ENCODE measurements at places on chromosomes 6 and 20. TPM values are rescaled to one million over a fixed set of nuclear protein-coding genes. Genes with fewer than 3 reads are reported as not detected.

Gene GJA10
- not detected for total RNA-seq

Gene SYCP2
- 3.6 TPM for total RNA-seq

Gene VPS16
- 25.4 TPM for total RNA-seq

Gene BACH2
- total RNA-seq: 3.3 TPM

Gene LAMA4
- total RNA-seq: 10.6 TPM

Gene OPN5
- not detected for total RNA-seq

Gene BFSP1
- 0.99 TPM for total RNA-seq

Gene TBX18
- total RNA-seq: 2.0 TPM

Gene OXT
- not detected for total RNA-seq

Gene SLC39A7
- total RNA-seq: 57.3 TPM

Gene NKX2-2
- total RNA-seq: 3.1 TPM

Gene THEMIS
- 0.66 TPM for total RNA-seq

Gene AKAP12
- total RNA-seq: 25.2 TPM
